ENCODE measurements at places on chromosomes 4 and X. TPM values are rescaled to one million over a fixed set of nuclear protein-coding genes. Genes with fewer than 3 reads are reported as not detected.

- DNase-seq: no peak
These were observed 1.7 kb downstream of the TSPAN7 start for GRCh38 chrX:38563030-38563429.

- DNase-seq: peak; percentile 93
These were observed 1.6 kb downstream of the PRICKLE3 start for GRCh38 chrX:49184294-49185281.

Gene TEX13D
- polyA plus RNA-seq: not detected

- no peak for DNase-seq
These were observed 4.6 kb downstream of the ZNF185 start for GRCh38 chrX:152902502-152902820.

DNA sequence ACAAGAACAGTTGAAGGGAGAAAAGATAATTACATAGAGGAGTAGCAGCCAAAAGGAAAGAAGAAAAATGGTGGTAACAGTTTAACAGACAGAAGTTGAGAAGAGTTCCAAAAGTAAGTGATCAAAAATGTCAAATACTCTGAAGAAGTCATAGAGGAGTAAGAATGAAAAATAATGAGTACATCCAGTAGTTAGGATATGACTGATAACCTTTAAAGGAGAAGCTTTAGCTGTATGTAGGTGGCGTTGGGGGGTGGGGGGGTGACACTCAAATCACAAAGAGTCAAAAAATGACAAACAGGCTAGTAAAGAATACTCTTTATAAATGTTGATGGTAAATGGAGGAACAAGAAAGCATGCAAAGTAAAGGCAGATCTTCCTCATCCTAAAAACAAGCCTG, 40.6 kb downstream of the RAB33A start:
- DNase-seq: no peak

Gene CNKSR2
- polyA plus RNA-seq: under 0.01 TPM

Gene BMP2K
- 134 TPM for polyA plus RNA-seq

Gene S100G
- 28.9 TPM for polyA plus RNA-seq

Measured in small intestine (tissue), 16 donors.